ENCODE measurements at places on chromosomes 1 and 21.

- no peak for DNase-seq
Observed at GRCh38 chr1:3292868-3293562, 161.4 kb upstream of the ARHGEF16 start.

- no peak for DNase-seq
Observed at GRCh38 chr1:15764269-15764764, 5.7 kb downstream of the FBLIM1 start.

- no peak for DNase-seq
Observed at GRCh38 chr1:248811514-248812490, 13.9 kb downstream of the SH3BP5L start.

GRCh38 chr1:248890549-248891498, 15.2 kb upstream of the PGBD2 start:
- DNase-seq: no peak

DNA sequence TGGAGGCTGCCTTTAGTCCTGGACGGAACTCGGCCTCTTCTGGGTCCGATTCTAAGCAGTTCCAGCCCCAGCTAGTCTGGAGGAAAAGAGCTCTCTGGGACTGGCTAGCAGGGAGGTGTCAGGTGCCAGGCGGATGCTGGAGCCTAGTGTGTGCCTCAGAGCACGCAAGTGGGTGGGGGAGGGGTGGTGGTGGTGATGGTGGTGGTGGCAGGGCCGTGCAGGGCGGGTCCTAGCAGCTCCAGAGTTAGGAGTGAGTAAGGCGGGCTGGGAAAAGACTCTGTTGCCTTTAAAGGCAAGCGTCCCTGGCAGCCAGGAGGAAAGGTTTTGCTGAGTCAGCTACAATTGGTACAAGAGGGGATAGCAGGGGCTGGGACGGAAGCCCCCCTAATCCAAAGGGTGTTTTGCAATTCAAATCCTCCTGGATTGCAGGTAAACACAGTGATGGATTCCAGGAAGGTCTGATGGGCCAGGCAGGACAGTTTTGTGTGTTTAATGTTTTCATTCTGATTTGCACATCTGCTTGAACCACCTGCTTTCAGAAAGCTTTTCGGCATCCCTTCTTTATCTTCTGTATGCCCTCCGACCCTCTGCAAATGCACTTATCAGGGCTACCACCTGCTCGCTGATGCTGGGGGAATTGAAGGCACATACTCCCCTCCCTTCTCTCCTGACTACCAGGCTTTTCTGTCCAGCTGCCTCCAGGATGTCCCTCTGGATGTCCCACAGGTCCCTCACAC, 4.1 kb upstream of the SLC2A1 start:
- DNase-seq: no peak

- no peak for DNase-seq
Observed at GRCh38 chr1:151325646-151326429, 1.4 kb downstream of the PI4KB start.

- DNase-seq: no peak
Observed at GRCh38 chr1:28365864-28366263, 3.7 kb upstream of the PHACTR4 start.

- no peak for DNase-seq
Observed at GRCh38 chr1:40876891-40877290, 14.7 kb upstream of the CITED4 start.

DNA sequence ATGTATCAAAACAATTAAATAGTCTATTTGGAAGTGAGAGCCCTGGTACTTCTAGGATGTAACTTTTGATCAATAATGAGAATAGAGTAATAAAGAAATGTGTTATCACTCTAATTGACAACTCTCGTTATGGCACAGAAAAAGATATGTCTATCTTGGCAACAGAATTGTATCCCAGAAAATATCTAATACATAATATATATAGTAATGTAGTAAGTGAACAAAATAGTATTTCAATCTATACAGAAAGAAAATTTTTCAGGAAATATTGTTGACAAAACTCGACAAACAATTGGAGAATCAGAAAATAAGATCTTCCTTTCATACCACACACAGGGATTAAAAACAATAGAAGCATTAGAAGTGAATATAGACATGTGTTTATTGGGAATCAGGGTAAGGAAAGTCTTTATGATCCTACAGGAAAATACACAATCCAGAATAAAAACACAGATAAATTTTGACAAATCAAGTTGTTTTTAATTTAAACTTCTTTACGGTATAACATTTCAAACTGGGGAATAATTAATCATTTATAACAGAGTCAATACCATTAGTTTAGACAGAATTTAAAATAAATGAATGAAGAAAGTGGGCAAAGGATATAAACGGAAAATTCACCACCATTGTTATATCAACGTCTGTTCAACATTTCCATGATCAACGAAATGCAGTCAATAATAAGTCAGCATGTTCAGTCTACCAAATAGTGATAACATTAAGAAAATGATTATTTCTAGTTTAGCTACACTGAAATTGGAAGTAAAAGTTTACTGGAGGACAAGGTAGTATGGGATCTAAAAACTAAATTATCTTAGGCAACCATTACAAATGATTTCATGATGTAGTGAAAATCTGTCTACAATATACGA, 1526.5 kb upstream of the TPTE start:
- DNase-seq: no peak

DNA sequence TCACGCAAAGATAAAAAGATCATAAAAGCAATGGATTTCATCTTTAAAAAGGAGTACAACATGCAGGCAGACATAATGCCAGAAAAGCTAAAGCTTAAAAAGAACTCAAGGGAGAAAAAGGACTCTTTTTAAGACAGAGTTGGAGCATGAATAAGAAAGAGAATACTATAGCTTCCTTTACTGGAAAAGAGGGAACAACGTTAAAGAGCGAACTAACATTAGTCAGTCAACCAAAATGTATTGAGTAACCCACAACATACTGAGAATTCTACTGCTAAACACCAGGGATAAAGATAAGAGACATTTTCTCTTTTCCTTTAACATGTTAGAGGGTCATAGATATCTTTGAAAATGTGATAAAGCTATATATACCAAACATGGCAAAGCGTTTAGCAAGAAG, 182.0 kb downstream of the DUSP10 start:
- no peak for DNase-seq

DNA sequence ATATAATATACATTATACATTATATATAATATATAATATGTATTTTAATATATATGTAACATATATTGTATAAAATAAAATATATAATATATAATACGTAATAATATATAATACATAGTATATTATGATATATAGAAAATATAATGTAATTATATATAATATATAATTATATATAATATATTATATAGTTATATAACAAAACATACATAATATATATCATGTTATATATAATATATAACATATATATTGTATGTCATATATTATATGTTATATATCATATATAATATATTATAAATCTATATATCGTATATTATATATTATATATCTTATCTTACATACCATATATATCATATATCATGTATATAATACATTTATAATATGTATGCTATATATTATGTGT, 248.2 kb upstream of the TPTE start:
- DNase-seq: no peak

DNA sequence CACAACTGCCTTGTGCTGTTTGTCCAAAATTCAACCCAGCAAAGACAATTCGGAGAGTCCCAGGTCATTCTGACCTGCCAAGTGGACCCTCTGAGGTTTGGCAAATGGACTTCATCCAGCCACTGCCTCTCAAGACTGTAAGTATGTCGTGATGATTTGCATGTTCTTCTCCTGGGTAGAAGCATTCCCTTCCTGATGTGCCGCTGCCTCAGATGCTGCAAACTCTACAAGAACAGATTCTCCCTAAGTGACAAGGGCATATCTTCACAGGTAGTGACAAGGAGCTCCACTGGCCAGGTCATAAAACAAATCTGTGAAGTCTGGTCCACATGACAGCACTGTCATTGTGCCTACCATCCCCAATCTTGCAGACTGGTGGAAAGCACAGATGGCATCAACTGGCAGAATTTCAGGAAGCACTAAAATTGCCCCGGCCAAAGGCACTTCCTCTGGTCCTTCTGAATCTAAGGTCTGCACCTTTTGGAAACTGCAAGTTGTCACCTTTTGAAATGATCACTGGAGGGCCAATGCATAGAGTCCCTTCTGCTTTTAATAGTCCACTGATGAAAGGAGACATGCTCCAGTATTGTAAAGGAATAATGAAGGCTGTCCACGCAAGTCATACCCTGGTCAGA, 27.4 kb downstream of the POFUT2 start:
- no peak for DNase-seq

All from astrocyte of the cerebellum (primary cell).